ENCODE measurements at places on chromosomes 1 and 21. TPM values are rescaled to one million over a fixed set of nuclear protein-coding genes. Genes with fewer than 3 reads are reported as not detected.
A peak's percentile ranks its signal among the peaks of the same experiment; 100 is the strongest.

- peak; percentile 55 for DNase-seq
These were observed 16.7 kb upstream of the AVPR1B start for GRCh38 chr1:206133751-206134415.

DNA sequence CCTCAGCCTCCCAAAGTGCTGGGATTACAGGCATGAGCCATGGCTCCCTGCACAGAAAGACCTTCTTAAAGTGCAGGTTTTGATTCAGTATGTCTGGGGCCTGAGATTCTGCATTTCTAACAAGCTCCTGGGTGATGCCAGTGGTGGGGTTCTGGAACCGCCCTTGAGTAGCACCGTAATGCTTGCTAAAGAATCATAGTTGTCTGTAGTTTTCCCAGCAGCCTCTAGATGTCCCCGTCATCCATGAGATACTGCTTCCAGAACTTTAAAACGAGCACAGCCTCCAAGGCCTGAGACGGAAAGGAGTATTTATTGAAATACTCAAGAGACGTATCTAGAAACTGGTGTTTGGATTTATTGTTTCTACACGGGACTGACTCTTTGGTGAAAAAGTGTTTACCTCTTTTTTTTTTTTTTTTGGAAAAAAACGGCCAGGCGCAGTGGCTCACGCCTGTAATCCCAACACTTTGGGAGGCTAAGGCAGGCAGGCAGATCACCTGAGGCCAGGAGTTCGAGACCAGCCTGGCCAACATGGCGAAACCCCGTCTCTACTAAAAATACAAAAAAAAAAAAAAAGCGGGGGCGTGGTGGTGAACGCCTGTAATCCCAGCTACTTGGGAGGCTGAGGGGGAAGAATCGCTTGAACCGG is 2.6 kb upstream of the TOR3A start:
- peak; percentile 85 for DNase-seq

GRCh38 chr1:22625262-22625925 is 11.0 kb upstream of the C1QA start:
- peak; percentile 35 for DNase-seq

DNA sequence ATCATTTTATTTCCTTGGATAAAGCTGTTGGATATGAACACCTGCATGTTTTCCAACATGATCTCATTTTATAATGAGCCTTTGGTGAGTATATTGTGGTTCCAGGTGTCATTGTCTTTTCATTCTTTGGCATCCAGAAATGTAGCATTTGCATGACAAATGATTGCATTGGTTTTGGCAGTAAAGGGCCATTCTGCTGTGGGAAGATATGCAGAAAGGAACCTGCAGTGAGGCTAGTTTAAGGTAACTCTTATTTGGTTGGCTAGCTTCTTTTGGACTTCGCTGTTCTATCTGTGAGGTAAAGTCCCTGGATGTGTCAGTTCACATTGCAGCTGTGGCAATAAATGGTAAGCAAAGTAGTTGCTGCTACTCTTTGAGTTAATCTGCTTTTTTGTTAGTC is 343.0 kb downstream of the AMY1C start:
- no peak for DNase-seq

GRCh38 chr1:6560267-6560666 is 5.2 kb downstream of the TAS1R1 start:
- no peak for DNase-seq

- DNase-seq: no peak
These were observed 75.7 kb upstream of the WLS start for GRCh38 chr1:68308034-68308433.

- DNase-seq: peak; percentile 31
These were observed 26.1 kb upstream of the DISC1 start for GRCh38 chr1:231600458-231600976.

- DNase-seq: no peak
These were observed 9.5 kb downstream of the PKNOX1 start for GRCh38 chr21:42983869-42984268.

DNA sequence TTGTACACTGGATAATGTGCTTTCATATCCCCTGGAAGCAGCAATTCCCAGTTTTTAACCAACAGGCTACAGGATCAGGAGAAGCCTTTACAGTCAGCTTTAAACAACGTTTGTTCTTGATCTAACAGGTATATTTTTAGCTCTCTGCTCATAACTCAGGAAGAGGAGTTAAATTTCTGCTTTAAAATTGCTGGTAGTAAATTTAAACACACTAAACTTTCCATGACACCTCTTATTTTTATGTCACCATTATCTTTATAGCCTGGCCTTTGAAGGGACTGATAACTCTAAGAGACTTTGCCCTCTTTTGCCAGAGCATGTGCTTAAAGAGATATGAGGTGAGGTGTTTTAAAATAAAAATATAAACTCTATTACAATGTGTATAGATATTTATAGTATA is 119.6 kb upstream of the BRINP3 start:
- peak; percentile 53 for DNase-seq

GRCh38 chr21:30590297-30590696 is at the start of gene KRTAP22-2:
TSS of gene KRTAP22-2 (minus strand) at chr21:30590397.
- no peak for DNase-seq

DNA sequence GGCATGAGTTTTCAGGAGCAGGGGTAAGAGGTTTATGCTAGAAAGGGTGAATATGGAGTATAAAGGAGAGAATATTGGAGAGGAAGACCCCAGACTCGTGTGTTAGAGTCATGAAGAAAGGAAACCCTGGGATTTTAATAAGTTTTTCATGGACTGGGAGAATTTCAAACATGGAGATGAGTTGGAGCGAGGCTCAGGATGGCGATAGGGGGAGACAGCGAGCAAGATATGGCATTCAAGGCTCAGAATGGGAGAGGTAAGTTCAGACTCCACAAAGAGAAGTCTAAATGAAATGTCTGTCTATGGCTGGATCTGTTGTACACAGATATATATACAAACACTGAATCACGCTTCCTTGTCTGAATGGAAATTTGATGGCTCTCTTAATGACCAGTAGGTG is 92.5 kb downstream of the LRRC40 start:
- no peak for DNase-seq

DNA sequence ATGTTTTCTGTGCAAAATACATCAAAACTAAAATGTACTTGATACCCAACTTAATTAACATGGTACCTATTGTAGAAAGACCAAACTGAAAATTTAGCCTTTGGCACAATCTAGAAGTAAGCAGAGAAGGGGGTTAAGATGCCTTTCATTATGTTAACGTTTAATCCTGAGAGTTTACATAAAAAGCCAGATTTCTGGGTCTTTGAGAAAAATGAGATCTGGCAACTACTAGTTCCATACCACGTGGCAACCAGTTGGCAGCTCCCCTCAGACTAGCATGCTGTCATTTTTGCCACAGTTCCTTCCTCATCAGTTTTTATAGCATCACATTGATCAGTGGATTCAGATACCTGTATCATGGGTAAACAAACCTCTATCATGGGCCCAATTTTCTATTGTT is 1.5 kb downstream of the RO60 start:
- peak; percentile 13 for DNase-seq

GRCh38 chr1:43621386-43621785 is 28.6 kb upstream of the KDM4A start:
- no peak for DNase-seq

GRCh38 chr1:25194572-25195020 is 37.7 kb downstream of the SYF2 start:
- DNase-seq: no peak

- no peak for DNase-seq
These were observed 9.1 kb downstream of the AGT start for GRCh38 chr1:230704830-230705229.

GRCh38 chr1:178388418-178389145 is 108.2 kb downstream of the CLEC20A start:
- DNase-seq: no peak

GRCh38 chr1:10050611-10051010 is 17.9 kb downstream of the UBE4B start:
- DNase-seq: no peak

- DNase-seq: no peak
These were observed 29.5 kb downstream of the AK4 start for GRCh38 chr1:65177457-65177856.

GRCh38 chr1:98027103-98027705 is 106.4 kb upstream of the DPYD start:
- no peak for DNase-seq

DNA sequence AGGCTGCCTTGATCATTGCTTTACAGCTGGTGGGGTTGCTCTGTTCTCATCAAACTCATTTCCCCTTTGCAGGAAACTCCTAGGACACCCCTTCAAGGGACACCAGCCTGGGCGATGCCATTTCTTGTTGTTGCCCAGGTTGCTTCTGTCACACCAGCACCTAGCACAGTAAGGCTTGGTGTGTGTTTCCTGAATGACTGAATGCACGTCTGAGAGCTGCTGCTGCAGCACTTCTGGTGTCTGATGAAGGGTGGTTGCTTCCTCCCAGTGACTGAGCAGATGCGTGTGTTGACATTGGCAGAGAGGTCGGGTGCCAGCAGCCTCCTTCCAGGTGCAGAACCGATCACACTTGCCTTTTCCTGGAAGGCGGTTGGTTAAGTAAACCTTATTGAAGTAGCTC is 477.4 kb downstream of the CAMTA1 start:
- DNase-seq: no peak

- no peak for DNase-seq
These were observed 102.7 kb downstream of the CC2D1B start for GRCh38 chr1:52263153-52263910.

Gene UCHL5
- polyA plus RNA-seq: 30.8 TPM

Gene RAP1GAP
- polyA plus RNA-seq: 18.0 TPM

Gene PODN
- polyA plus RNA-seq: 4.9 TPM

Gene SPRR2A
- not detected for polyA plus RNA-seq

Gene GPBP1L1
- 67.9 TPM for polyA plus RNA-seq

Gene CR1L
- polyA plus RNA-seq: not detected

Gene TNFAIP8L2
- 0.70 TPM for polyA plus RNA-seq

Gene CLCNKA
- 1.3 TPM for polyA plus RNA-seq

Gene CYP4Z1
- 0.66 TPM for polyA plus RNA-seq
